Stimulated activated CD4-positive, alpha-beta T cell treated with anti-CD3 and anti-CD28 coated beads, Interleukin-4, amount 100 ng/mL, for 24 hours (primary cell): ENCODE measurements at places on chromosomes 2 and 18.

DNA sequence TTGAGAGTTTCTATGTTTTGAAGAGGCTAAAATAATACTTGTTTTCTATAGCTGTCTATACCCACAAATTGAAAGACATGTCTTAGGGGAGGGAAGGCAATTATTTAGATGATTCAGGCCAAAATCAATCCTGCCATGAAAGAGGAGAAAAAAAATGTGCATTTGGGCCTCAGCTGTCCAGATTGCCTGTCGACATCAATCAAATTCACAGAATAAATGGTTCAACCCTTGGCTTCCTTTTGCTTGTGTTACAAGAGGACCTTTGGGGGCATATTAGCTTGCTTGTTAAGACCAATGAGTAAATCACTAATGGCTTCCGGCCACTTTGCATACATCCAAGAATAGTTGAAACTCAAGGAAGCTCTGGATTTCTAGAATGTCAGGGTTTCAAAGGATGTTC, 900.8 kb upstream of the CELF4 start:
- DNase-seq, result no peak

DNA sequence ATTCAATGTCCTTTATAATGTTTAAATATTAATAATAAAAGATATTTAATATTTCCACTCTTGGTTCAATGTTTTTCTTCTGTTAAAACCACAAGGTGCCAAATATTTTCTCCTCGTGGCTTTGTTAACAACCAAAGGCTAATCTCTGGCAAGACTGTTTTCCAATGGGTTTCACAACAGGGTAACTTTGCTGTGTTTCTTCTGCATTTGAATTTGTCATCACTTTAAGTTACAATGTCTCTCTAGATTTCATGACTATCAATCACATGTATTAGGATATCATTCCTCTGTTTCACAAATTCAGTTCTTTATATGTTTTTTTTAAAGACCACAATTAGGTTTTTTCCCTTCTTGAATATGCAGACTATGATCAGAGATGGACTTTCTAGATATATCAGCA, 469.8 kb upstream of the ACVR2A start:
- DNase-seq, result no peak

- no peak for DNase-seq
These were observed 47.6 kb downstream of the SF3B1 start for GRCh38 chr2:197387179-197387578.

GRCh38 chr2:181042706-181043105, 62.3 kb downstream of the UBE2E3 start:
- DNase-seq, result no peak

DNA sequence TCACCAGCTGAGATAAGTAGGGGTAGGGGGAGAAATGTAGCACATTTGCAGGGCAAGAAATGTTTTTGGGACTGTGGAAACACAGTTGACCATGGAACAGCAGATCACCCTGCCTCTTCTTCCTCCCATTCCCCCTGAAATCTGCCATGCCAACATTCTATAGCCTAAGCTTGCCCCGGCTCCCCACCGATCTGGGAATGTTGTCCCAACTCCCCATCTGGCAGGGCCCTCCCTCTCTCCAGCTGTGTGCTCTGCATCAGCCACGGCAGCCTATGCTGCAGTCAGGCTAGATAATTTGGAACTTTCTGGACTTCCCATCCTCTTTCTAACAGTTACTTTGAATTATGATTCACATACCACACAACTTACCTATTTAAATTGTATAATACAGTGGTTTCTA, 425.1 kb upstream of the RAB6C start:
- DNase-seq, result no peak

DNA sequence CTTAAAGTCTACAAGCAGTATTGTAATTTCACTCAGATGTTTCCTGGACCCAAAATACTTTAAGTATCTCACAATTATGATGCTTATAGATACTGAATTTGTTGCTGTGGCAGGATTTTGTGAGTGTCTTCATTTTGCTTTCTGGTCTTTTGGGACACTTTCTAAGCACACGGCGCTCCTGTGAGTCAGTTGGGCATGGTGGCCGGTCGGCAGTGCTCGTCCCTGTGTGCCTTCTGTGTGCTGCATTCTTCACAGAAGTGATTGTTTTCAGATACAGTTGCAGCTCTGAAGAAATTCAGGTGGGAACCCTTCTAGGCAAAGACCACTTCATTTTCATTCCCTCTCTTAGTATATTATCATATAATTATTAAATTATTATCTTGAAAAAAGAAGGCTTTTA, 273.3 kb downstream of the ZNF407 start:
- no peak for DNase-seq

GRCh38 chr2:164976301-164976700, 21.0 kb upstream of the SLC38A11 start:
- DNase-seq, result no peak

DNA sequence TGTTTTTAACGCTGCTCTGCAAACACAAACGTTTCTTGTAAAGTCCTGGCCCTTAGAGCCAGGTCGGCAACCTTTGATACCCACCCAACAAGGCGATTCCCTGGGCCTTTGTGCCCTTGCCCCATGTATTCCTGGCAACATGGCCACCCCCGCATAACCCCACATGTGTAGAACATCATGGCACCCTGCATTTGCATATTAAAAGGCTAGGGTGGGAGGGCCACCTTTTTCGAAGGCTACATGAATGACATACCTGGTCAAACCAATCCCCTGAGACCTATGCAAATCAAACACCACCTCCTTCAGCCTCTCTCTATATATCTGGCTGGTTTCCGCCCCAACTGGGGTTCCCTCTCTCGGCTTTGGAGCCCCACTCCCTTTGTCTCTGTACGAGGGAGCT, 105.2 kb downstream of the MYO5B start:
- no peak for DNase-seq

- no peak for DNase-seq
These were observed 64.0 kb downstream of the BOD1L2 start for GRCh38 chr18:57210716-57211411.
